ENCODE measurements at places on chromosomes 12 and 14. TPM values are rescaled to one million over a fixed set of nuclear protein-coding genes. Genes with fewer than 3 reads are reported as not detected.

SERPINA9 gene
- not detected for polyA plus RNA-seq

GRCh38 chr12:11967376-11968047 is 103.2 kb upstream of the BCL2L14 start:
- DNase-seq: no peak

DNA sequence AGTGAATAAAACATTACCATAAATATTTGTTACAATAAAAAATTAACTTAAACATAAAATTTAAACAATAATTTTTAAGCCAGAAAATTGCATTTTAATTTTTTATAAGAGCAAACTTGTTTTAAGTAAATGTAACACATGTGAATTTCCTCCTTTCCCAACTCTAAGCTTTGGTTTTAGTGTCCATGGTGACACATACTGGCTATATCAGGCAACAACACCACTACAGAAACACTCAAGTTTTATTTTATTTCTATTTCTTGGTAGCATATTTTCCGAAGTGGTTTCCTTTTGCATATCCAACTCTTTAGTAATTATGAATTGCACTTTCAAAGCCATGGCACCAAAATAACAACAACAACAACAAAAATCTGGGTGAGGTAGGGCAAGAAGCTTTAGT is 2.2 kb downstream of the NELL2 start:
- no peak for DNase-seq

DNA sequence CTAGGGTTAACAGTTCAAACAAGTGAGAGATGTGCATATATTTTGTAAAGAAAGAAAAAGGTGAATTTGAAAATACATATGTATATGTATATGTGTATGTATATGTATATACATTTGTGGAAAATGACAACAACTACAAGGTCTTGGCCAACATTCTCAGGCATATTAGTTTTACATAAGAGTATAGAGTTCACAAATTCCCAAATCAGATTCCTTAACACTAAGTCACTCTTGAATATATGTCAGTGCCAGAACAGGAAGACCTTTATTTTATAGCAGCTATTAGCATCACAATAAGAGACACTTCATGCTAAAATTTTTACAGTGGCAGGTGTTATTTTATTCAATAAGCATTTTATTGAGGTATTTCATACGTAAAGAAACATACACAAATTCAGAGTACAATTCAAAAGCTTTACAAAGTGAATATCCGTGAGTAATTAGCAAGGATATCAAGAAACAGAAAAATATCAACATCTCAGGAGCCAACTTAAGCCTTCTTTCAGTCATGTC is 179.7 kb downstream of the SLC6A15 start:
- no peak for DNase-seq

DNA sequence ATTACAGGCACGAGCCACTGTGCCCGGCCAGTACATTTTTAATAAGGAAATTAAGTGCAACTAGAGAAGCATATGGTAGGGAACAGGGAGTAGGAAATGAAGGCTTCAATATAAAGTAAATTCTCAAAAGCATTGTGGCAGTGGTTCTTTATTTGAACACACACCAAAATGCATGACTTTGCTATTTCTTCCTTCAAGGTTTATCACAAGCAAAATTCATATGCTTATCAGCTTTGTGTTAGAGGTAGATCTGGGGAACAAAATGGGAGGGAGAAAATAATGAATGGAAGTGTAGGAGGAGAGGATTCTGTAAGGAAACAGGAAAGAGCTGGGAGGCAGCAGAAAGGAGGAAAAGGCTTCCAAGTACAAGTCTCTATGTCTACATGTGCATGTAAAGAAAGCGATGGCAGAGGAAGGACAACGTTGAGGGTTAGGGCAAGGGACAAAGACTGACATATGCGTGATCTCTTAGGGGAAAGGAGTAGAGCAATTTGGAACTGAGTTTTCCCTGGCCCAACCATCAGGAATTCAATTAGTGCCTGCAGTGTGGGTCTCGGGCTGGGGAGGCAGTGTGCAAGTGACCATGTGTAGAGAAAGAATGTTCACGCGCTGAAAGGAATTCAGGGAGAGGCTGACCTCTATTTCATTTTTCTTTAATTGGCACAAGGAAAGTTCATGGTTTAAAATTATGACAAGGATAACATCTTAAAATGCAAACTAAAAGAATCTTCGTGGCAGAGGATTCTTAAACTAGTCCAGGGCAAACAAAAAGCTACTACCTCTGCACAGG is 22.9 kb upstream of the RASSF8 start:
- DNase-seq: no peak

LRP1-AS gene
- not detected for polyA plus RNA-seq

NTF3 gene
- 4.7 TPM for polyA plus RNA-seq

- DNase-seq: no peak
Observed at GRCh38 chr14:104984056-104984894, 1.3 kb upstream of the CLBA1 start.

DNA sequence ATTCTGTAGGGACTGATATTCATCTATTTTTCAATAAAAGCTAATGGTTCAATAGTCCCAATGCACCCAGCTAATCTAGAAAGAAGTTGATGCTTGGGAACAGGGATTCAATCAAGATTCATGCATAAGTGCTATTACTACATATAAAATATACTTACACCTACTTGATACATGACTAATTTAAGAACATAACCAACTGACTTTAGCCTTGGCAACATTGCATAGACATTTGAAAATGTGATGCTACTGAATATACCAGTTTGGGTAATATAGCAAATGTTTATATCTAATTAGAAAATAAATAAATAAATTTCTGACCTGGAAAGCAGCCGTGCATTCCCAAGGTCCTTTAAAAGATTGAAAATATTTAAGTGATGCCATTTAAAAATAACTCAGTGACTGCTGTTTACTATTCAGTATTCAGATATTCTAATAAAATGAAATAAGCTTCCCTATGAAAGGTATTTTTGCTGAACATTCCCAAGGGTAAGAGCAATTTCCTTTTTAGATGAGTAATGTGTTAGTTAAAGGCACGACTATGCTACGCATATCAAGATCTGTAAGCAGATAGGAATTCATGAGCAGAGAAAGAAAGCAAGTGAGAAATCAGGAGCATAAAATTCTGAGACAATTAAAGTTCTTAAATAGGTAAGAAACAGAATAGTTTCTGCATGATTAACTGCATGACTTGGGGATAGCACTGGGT is 160.6 kb upstream of the SYT1 start:
- no peak for DNase-seq

DNA sequence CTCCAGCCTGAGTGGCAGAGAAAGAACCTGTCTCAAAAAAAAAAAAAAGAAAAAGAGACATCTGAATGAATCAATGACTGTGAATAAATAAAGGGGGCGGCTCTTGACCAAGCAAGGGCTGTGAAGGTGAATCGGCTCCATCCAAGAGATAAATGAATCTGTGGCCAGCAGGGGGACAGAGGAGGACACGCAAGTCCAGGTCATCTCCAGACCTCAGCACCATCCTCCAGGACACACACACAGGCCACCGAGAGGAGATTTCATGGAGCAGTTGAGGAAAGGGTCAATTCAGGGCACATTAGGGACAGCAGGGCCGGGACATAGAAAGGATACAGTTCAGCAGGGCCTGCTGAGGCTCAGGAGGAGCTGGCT is 21.6 kb downstream of the TRPV4 start:
- DNase-seq: no peak
